T-helper 9 cell (primary cell): ENCODE measurements at places on chromosomes 12 and 14.

GRCh38 chr12:11895421-11896078 is 175.2 kb upstream of the BCL2L14 start:
- DNase-seq = no peak

GRCh38 chr14:74429991-74430390 is 4.0 kb upstream of the SYNDIG1L start:
- no peak for DNase-seq

- no peak for DNase-seq
These were observed 263.1 kb downstream of the CEP128 start for GRCh38 chr14:80678436-80678835.

DNA sequence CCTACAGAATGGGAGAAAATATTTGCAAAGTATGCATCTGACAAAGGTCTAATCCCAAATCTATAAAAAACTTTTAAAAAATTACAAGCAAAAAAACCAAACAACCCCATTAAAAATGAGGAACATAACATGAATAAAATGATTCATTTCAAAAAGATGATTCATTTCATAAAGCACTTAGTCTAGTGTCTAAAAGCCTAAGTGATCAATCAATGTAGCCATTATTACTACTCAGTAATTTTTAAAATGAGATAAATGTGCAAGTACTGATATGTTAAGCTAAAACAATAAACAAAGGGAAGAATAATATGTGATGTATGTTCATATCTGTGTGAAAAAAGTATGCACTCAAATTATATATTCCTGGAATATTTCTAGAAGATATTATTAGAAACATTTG is 119.1 kb upstream of the GARIN6 start:
- no peak for DNase-seq

- no peak for DNase-seq
These were observed 24.4 kb downstream of the DHRS2 start for GRCh38 chr14:23660290-23661226.

DNA sequence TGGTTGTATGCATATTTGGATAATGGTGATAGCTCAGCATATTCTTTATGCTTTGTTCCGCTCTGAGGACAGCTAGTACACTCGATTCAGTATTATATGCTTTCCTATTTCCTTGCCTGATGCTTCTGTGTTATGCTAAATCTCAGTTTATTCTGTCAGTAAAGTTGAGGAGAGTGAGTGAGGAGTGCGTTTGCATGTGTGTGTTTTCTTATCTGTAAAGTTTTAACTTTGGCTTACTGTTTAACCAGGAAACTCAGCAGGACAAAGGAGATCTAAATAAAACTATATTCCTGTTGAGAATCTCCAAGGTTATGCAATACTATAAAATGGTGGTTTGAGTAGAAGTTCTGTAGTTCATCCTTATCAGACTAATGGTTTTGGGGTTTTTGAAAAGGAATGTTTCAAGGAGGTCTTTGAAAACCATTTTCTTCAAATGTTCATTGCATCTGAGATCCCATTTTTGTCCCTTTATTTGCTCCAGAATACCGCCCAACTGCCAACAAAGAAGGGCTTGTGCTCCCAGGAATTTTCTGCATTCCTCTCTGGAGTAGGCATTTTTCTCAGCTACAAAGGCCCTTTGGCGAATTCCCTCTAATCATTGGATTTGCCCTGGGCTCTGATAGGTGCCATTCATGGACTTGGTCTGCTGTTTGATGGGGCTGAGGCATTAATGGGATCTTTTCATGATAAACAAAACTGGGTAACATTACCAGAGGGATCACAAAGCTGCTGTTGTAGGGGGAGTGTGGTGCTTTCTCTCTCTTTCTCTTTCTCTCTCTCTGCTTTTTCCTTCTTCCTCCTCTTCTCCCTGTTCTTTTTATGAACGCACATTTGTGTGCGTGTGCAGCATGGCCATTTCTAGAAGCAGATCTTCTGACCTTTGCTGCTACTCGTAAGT is 71.7 kb downstream of the HMGA2 start:
- DNase-seq = no peak

- DNase-seq = no peak
These were observed 134 bp downstream of the DUSP6 start for GRCh38 chr12:89352242-89352491.

GRCh38 chr14:58428118-58428683 is 682 bp downstream of the KIAA0586 start:
- DNase-seq = no peak

- no peak for DNase-seq
These were observed 239.2 kb downstream of the PAX9 start for GRCh38 chr14:36900846-36901245.

GRCh38 chr12:7005311-7005710 is 13.0 kb downstream of the LPCAT3 start:
- no peak for DNase-seq

DNA sequence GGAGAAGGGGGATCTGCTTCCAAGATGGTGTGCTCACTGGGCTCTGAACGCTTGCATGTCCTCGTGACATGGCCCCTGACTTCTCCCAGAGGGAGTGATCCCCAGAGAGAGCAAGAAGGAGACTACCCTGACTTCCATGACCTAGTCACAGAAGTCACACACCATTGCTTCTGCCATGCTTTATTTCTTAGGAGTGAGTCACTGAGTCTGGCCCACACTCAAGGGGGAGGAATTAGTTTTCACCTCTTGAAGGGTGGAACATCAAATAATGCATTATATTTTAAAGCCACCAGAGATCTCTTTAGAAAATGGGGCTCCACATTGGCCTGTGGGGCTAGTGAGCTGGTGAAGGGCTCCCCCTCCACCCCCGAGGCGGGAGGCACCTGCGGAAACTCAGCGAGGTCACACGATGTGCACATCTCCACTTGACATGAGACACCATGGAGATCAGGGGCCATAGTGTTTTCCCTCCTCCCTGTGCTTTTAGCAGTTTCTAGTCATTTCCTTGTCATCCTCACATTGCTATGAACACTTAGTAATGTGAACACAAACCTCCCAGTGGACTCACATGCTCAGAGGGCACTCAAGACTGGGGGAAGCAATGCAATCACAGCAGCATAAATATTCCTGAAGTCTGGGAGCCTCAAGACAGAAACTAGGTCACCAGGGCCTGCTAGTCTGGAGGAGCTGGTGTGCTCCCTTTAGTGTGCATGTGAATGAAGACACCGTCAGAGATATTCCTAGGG is 87.4 kb upstream of the FZD10 start:
- no peak for DNase-seq

GRCh38 chr12:91819132-91819447 is 326.6 kb downstream of the BTG1 start:
- no peak for DNase-seq

- DNase-seq = no peak
These were observed 251.9 kb upstream of the SOX5 start for GRCh38 chr12:24201258-24201970.

DNA sequence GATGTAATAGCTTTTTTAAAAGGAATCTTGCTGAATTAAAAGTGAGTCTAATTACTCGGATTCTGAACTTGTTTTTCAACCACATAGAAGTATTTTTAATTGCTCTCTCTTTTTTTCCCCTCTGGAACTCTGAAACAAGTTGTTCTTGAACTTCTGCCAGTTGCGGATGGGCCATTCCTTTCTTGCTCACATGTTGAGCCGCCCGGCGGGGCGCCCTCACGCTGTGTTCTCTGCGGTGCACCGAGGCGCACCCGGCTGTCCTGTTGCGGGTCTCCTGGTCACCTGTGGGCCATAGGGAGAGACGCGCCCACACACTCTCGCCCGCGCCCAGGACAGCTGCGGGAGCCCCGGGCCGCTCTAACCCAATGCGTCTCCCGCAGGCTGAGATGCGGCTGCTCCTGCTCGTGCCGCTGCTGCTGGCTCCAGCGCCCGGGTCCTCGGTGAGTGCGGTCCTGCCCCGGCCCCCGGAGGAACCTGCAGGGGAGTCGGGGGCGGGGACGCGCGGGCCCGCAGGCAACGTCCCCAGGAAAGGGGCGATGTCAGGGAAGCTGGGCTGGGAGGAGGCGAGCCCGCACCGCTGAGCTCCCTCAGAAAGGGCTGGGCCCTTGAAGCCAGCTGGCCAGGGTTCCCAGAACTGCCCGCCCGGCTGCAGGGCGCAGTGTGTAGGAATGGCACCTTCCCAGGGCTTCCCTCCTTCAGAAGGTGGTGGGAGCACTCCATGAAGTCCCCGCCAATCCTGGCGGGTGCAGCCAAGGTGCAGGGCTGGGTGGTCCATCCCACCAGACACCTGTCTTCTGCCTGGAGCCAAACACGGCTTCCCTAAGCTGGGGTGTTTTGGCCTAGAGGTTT is 2.3 kb downstream of the PAPLN start:
- DNase-seq = no peak
